ENCODE measurements at places on chromosomes 11 and 22.
A peak's percentile ranks its signal among the peaks of the same experiment; 100 is the strongest.

GRCh38 chr11:13876423-13876822 lies 86.1 kb upstream of the SPON1 start:
- DNase-seq, result no peak

DNA sequence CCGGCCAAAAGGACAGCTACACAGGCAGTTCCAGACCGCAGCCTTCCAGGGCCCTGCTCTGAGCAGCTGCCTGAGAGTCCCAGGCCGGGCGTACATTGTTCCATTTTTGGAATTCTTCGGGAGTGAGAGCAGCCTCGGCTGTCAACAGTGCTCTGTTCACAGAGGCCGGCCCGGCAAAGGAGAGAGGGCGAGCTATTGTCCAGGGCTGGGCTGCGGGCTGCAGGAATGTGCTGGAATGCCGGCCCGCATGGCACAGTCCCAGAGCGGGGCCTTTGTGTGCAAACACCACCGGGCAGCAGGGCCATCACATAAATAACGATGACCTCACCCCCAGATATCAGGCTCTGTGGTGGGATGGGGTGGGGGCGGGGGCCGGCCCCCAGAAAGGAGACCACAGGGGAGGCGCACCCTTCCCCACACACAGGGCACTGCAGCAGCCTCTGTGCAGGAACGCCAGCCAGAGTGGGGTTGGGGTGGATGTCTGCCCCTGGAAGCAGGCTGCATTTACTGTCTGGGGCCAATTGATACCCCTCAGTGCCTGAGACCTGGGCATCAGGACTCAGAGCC lies 15.8 kb downstream of the LINC01488 start:
- peak; percentile 83 for DNase-seq

DNA sequence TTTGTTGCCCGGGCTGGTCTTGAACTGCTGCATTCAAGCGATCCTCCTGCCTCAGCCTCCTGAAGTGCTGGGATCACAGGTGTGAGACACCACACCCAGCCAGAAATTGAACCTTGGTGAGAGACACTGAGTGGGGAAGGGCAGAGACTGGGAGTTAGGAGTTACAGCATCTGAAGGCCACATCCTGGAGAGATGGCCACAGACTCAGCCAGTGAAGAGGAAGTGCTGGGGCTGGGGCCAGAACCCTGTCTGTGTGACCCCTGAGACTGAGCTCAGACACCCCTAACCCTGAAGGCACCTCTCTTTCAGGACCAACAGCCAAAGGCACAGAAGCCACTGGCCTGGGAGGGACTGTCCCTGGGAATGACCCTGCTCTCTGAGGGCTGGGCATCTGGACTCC lies 33.8 kb downstream of the TXN2 start:
- no peak for DNase-seq

GRCh38 chr11:46612326-46612725 lies 4.7 kb downstream of the HARBI1 start:
- no peak for DNase-seq
